Skeletal muscle cell (primary cell): ENCODE measurements at places on chromosomes 1 and 21.
A peak's percentile ranks its signal among the peaks of the same experiment; 100 is the strongest.

GRCh38 chr1:183986941-183987340 lies 50.6 kb downstream of the COLGALT2 start:
- DNase-seq: no peak

DNA sequence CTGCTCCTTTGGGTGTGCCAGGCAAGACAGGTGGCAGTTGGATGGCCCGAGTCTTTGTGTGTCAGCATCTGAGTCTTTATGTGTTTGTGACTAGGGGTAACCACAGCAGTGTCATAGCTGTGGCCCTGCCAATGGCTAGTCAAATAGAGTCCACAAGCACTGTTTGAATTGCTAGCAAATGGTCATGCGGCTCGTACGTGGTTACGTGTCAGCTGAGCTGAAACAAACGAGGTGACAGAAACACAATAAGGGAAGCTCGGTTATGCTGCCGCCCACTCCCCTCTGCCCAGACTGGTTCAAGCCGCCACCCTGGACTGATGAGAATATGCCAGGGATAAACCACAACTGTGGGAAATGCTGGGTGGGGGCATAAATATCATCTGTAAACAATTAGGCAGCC lies 174.3 kb upstream of the LMO4 start:
- DNase-seq: no peak

- DNase-seq: no peak
Observed at GRCh38 chr21:32508558-32508957, 76.8 kb downstream of the TCP10L start.

- DNase-seq: no peak
Observed at GRCh38 chr21:44943005-44943685, 3.3 kb downstream of the SLX9 start.

DNA sequence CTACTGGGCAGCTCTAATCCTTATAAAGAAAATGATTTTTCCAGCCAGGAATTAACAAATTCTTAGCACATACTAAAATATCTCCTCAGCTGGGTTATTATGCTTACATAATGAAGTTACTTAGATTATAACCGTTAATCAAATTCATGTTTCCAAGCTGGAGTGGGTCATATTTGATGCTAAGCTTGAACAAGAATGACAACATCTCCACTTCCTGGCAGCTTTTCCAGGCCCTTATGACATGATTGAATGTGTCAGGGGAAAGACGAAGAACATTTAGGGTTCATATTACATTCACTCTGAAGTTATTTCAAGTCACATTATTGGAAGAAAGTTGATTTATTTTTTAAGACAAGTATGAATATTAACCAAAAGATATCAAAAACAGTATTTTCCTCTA lies 333.7 kb downstream of the PCP4 start:
- no peak for DNase-seq

DNA sequence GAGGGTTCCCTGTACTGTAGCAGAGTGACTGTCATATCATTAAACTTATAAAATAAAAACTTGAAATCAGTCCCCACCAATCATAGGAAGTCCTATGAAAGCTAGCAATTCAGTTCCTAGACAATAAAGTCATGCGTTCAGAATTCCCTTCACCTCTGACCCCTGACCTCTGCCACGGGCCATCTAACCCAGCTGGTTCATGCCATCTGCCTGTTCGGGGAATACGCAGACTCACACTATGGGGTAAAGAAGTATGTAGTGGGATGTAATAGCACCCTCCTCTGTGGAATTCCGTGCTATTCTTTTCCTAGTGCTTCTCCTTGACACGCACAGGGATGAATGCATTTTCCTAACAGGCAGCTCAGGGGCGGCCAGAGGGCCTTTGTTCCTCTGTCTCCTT lies 2.1 kb downstream of the GSTM4 start:
- DNase-seq: no peak

- no peak for DNase-seq
Observed at GRCh38 chr21:34580181-34580700, 34.7 kb downstream of the RCAN1 start.

DNA sequence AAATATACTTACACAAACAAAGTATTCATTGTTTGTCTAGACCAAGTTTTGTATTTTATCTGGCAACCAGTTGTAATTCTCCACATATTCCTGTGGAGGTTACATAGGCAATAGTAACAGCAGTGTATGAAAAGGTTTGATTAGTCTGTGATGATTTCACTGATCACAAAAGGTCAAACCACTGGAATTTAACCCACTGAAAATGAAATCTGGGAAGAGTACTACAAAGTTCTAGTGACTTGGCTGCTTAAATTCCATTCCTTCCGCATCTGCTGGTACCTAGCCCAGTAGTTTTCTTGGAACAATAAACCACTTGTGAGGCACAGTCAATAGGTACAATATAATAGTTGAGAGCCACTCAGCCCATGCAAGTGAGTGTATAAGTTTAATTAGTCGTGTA lies 205.4 kb downstream of the NFIA start:
- peak; percentile 87 for DNase-seq

DNA sequence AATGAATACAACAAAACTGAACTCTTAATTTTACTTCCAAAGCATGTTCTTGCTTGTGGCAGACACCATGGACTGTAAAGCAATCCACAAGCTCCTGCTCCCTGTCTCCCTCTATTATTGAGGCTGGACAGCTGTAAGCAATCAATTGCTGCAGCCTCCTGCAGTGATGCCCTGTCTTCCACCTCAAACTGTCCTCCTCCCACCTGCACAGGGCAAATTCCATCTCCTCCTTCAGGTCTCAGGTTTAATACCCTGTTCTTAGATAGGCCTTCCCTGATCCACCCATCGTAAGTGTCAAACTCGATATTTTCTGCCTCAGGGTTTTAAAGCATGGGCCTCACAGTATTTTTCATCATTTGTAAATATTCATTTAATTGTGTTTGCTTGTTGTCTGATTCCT lies 81.8 kb downstream of the LYST start:
- no peak for DNase-seq

GRCh38 chr1:65025794-65026193 lies 59.4 kb upstream of the JAK1 start:
- no peak for DNase-seq

DNA sequence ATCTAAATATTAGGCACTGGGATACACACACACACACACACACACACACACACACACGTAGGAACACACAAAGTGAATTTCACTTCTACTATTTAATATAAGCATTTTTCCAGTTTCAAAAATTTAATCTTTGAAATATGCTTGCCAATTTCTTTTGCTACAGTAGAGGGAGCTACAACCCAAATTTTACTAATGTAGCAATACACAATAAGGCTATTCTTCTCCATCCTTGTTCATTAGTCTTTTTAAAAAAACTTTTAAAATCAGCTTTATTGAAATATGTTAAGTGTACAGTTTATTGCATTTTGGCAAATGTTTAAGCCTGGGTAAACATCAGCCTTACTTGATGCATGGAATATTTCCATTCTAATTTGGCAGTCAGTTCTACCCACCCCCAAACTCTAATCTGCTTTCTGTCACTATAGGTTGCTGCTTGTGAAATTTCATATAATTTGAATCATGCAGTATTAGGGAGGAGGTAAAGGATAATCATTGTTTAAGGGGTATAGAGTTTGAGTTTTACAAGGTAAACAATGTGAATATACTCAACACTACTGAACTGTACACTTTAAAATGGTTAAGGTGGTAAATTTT lies 93.0 kb upstream of the TENT5C start:
- DNase-seq: no peak

DNA sequence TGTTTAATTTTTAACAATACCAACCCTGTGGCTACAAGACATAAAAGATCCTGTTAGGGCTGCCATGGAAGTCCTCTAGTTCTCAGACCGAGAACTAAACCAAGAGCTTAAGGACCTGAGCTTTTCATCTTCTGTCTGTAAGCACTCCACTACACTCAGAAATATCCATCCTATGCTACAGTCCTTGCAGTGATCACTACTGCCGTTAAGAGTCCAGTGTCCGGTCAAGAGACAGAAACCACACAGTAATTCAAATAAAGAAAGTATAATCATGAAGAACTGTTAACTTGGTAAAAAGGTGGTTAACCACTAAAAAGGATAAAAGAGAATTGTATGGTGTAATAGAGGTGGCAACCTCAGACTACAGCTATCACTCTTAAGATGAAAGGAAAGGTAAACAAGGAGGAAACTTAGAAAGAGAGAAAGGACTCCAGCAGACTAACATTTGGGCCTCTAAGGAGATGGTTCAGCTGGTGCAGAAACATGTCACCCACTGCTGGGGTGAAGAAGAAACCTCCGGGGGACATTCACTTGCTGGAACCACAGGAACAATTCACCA lies 22.1 kb upstream of the PRDX6 start:
- no peak for DNase-seq

GRCh38 chr1:213979751-213980586 lies 7.8 kb upstream of the PROX1 start:
- no peak for DNase-seq

DNA sequence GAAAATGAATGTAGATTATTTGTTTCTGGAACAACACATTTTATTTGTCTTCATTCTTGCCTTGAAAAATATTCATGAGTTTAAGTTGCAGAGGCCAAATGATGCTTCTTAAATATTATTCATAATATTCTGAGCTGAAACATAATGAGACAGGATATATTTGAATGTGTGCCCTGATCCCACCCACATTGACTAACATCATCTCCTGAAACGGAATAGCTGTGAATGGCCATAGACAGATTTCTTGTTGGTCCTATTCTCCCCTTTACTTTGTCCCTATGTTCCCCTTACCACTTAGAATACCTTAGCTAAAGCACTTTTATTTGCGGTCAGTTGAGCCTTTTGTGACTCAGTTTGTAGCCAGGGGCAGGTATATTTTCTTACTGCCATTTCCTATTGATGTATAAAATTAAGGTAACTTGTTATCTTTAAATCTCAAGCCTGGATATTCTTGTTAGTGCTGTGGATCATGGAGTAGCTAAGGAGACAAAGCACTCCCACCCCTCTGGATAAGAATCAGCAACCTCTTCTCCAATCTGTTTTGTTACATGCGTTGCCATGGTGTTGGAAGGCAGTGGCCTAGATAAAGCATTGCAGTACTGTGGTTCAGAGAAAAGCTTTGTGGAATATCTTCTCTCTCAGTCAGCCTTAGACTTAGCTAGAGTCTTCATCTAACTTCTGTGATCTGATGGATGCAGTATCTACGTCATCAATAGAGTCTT lies 478.5 kb upstream of the DEPDC1 start:
- DNase-seq: no peak

DNA sequence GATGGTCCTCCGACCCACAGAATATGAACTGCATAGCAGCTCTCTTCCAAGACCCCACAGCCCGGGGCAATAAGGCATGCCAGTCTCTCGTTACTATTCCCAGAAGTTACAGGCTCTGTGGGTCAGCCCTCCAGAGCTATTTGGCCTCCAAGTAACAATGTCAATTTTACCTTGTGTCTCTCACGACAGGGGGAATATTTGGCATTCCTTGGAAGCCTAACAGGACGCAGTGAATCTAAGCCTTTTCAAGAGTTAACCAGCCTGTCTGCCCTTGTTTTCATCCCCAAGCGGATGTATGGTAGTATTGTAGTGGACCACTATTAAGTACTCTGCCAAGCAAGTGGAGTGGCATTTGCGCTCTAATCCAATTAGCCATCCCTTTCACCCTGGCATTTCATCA lies 24.4 kb upstream of the GNG4 start:
- DNase-seq: no peak

- no peak for DNase-seq
Observed at GRCh38 chr1:66426239-66426853, 107.6 kb upstream of the SGIP1 start.

GRCh38 chr21:42903817-42904216 lies 10.7 kb downstream of the NDUFV3 start:
- DNase-seq: no peak

DNA sequence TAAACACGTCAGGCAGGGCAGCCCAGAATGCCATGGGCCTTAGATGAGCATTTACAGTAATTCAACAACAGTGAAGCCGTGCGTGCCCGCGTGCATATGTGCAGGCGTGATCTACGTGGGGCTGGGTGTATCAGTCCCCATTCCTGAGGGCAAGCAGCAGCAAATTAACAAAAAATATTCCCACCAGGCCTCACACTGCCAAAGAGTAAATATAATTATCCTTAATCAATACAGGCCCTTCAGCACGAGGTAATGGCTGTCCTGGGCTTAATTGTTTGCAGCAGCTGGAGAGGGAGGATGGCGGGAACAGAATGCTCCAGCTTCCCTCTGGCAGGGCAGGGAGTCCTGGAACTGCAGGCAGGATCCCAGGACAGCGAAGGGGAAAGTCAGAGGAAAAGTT lies 91.8 kb downstream of the DDX20 start:
- DNase-seq: no peak

DNA sequence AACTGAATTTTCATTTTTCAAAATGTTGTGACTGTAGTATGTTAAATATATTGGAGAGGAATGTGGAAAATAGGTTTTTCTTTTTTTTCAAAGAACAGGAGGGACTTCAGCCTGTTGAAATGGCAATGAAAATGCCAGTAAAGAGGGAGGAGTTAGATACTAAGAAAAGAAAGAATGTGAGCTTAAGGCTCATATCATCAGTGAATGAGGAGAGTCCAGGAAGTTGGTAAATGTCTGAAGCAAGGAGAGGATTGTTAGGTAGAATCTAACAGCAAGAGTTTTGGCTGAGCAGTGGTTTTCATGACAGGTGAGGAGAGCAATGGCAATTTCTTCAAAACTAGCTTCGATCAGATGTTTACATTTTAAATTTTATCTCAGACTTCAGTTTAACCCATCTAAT lies 43.0 kb downstream of the PLA2G4A start:
- DNase-seq: no peak

DNA sequence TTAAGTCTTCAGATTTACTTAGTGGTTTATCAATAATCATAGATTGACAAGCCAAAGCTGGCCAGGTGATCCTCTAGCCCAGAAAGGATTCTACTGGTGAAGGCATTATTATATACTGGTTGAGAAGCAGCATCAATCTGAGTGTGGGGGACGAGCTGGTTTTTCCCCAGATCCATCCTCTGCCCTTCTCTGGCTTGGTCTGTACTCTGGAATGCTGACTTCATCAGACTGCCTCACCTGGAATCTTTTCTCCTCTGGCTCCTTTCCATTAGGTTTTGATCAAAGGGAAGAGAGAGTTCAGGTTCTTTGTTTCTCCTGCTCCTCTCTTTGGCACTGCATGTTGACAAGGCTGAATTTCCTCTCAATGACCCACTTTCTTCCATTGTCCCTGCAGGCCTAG lies 93.9 kb downstream of the KCTD3 start:
- DNase-seq: no peak

GRCh38 chr1:164671323-164671965 lies 112.5 kb downstream of the PBX1 start:
- DNase-seq: no peak

- peak; percentile 9 for DNase-seq
Observed at GRCh38 chr21:26280775-26281174, 110.2 kb upstream of the APP start.

- DNase-seq: no peak
Observed at GRCh38 chr1:100511058-100511457, 26.9 kb upstream of the GPR88 start.

DNA sequence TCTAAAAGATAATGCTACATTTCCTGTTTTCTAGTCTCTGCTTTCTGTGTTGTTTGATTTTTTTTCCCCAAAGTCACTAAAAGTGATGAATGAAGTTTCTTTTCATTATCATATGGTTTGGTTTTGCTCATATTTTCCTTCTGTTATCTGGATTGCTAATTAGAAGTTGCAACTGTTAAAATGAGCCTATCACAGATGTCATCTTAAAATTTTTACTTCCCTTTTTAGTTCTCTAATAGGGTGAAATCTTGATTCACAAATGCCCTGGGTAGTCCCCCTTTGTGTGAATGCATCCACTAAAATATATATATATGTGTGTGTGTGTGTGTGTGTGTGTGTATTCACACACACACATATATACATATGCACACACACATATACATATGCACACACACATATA lies 144.1 kb downstream of the GREM2 start:
- DNase-seq: no peak

GRCh38 chr1:97712980-97713379 lies 207.9 kb downstream of the DPYD start:
- no peak for DNase-seq
